ENCODE measurements at places on chromosomes 2 and 18.

GRCh38 chr2:228725031-228725430 is 543.5 kb upstream of the SPHKAP start:
- DNase-seq: no peak

GRCh38 chr18:51479736-51480135 is 282.3 kb upstream of the MEX3C start:
- DNase-seq: no peak

GRCh38 chr2:74174909-74175308 is 3.8 kb downstream of the MOB1A start:
- no peak for DNase-seq

- no peak for DNase-seq
These were observed 77.0 kb downstream of the NRP2 start for GRCh38 chr2:205759257-205759656.

GRCh38 chr2:47422560-47422959 is 19.6 kb downstream of the MSH2 start:
- no peak for DNase-seq

- DNase-seq: no peak
These were observed 5.7 kb downstream of the TCF23 start for GRCh38 chr2:27154488-27154887.

GRCh38 chr2:42569883-42570282 is 1.5 kb downstream of the MTA3 start:
- DNase-seq: no peak

DNA sequence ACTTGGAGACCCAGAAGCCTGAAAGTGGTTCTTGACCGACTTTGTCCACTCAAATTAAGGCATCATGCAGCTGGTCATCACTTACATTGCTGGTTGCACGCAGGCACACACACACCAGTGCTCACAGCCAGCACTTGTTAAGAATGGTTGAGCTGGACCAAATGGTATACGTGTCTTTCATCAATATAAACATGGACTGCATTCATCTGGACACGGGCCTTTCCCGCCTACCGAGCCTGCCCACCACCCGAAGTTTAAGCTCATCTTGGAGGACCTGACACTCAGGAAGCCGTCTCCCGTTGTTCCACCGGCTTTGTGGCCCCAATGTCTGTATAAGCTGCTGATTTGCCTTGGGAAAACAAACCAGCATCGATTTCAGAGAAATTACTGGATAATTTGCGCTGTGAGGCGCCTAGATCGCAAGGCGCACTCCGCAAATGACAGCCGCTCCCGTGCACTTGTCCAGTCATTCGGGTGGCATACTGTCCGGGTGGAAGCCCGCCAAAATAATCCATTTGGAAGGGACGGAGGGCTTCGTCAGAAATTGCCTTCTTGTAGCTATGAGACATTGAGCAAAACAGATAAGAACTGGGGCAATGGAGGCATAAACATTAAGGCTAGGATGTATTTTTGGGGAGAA is 40.1 kb upstream of the AKAIN1 start:
- DNase-seq: peak; percentile 3

DNA sequence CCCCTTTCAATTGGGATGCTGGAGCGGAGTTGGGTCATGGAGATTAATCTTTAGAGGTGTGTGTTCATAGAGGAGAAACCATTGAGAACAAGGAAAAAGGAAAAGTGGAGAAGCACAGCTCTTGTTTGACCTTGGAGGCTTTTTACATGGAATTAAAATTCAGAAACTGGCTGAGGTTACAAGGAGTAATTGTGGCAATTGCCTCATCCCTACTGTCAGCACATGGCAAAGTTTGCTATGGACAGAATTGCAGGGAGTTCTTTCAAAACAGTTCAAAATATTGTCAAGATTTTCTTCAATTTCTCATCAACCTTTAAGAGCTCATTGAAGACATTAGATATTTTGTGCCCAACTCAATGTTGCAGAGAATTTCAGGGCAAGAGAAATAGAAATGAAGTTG is 232.7 kb downstream of the SLC8A1 start:
- no peak for DNase-seq

DNA sequence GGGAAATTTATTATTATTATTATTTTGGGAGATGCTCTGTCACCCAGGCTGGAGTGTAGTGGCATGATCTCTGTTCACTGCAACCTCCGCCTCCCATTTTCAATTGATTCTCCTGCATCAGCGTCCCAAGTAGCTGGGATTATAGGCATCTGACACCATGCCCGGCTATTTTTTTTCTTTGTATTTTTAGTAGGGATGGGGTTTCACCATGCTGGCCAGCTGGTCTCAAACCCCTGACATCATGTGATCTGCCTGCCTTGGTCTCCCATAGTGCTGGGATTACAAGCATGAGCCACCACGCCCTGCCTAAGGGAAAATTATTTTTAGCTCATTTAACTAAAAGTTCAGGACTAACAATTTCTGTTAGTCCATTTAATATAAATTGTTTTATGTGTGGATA is 109.2 kb upstream of the SESTD1 start:
- DNase-seq: no peak

- DNase-seq: no peak
These were observed 280.1 kb upstream of the STON1 start for GRCh38 chr2:48249631-48250473.

GRCh38 chr2:6764968-6765723 is 100.6 kb downstream of the CMPK2 start:
- DNase-seq: no peak

DNA sequence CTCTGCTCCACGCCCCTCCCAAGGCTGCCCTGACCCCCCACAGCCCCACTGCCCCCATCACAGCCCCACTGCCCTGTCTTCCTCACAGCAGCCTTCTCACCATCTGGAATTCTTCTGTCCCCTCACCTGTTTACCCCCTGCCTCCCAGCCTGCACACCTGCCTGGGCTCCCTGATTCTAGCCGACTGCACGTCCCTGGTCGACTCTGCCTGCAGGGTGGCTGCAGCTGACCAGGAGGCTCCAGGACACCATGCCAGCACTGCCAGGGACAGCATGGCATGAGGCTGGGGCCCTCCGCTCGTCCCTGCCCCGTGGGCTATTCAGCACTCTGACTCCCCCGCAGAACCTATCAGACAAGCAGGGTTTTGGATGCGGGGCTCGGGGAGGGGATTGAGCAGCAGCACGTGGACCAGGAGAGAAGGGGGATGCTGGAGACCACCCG is 254.1 kb downstream of the HDAC4 start:
- no peak for DNase-seq

Measured in endothelial cell (in vitro differentiated cells).